Suppressor macrophage (primary cell): ENCODE measurements at places on chromosomes 16 and 17.

DNA sequence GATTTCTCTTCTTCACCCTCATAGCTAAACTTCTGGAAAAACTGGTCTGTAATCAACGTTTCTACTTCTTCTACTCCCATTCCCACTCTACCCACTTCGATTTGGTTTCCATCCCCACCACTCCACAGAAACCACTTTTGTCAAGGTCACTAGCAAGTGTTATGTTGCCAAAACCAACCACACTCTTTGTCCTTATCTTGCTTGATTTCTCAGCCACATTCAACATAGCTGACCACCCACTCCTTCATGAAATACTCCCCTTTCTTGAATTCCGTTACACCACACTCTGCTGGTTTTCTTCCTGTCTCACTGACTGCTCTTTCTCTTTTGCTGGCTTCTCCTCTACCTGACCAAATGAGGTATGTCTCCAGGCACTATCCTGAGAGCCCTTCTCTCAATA, 11.9 kb downstream of the IKZF3 start:
- DNase-seq: no peak

DNA sequence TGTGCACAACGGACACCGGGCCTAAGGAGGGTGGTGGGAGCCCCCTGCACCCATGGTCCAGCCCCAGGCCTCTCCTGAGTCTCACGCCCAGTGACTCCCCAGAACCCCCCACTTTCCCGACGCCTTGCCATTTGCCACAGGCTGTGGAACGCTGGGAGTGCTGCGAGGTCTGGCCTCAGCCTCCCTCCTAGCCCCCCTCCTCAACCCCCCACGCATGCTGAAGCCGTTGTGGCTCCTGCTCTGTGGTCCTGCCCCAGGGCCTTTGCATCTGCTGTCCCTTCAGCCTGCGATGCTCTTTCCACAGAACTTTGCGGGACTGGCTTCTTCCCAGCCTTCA, 226.0 kb upstream of the GSE1 start:
- no peak for DNase-seq

- no peak for DNase-seq
These were observed 52.9 kb upstream of the MAF start for GRCh38 chr16:79653373-79653891.

DNA sequence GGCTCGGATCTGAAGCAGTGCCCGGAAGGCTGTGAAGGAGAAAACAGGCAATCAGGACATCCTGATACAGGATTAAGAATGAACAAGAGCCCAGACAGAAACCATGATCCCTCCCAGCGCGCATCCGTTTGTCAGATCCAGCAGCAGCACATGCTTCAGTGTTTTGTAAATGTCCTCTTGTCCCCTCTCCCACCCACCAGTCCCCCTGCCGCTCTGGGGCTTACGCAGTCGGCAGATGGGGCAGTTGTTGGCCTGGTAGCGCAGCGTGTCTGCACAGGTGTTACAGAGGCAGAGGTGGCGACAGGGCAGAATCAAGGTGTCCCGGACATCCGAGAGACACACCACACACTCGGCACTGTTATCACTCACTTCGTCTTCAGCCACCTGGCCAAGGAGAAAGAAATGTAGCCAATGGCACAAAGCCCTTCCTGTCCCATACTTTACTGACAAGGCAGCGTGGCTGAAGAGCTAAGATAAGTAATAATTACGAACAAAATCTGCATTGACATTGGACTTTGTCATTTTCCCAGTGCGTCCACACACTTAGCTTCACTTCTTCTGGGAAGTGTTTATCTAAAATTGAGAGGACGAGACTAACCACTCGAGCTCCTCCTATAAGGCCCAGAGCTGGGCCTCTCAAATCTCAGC, 20.7 kb upstream of the FOXJ1 start:
- no peak for DNase-seq

DNA sequence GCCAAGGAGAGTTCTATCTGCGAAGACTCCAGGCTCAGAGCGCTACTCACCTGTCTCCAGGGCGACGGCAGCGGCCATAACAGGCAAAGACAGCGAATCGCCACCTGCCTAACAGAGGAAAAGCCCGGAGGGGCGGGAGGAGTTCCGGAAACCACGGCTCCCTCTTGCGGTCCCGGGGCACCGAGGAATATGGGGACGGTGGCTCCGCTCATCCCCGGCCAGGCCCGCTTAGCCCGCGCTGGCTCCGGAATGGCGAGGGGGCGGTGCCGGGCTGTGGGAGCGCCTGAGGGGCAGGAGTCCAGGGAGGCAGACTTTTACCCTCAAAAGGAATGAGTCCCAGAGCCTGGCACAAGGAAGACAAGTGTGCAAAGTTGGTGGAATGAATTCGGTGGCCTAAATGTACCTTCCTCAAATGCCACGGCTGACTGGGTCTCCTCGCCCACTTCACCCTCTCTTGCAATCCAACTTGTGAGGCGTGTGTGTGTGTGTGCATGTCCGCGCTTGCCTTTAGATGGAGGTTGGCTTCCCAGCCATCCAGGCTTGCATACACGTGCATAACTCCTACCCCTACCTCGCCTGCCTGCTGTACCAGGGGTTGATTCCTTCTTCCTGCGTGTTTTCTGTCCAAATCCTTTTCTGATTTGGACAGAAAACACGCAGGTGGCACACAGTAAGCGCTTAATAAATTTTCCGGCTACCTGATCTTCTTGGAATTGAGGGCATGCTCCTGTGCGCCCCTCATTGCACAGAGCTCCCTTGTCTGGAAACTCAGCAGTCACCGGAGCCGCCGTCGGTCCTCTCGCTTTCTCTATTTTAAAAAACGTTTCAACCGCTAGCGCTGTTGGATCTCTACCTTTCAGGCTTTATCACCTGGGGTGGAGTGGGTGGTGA, 3.5 kb downstream of the C17orf100 start:
- DNase-seq: no peak

DNA sequence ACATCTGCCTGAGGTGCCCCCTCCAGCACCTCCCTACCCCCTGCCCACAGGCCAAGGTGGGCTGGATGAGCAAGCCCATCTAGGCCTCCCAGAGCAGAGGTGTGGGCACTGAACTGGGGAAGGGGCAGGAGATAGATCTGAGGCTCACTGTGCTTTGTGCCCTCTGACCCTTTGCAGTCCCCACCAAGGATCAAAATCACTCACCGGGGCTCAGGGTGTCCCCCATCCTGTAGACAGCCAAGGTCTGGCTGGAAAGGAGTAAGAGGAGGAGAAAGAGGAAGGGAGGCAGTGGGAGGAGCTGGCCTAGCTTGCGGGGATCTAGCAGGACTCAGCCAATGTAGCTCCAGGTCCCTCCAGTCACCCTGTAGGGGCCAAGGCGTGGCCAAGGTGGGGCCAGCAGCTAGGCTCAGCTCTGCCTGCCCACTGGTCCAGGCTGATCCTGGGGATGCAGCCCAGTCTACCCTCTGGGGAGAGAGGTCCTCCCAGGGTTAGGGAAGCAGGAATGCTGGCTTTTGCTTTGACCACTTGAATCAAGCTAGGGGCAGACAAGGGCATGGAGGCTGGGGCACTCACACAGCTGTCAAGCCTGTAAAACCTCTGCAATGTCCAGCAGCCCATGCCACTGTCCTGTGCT, 1.8 kb downstream of the SLC12A4 start:
- no peak for DNase-seq

- no peak for DNase-seq
These were observed 106.6 kb downstream of the MRTFB start for GRCh38 chr16:14177704-14178103.

- peak; percentile 75 for DNase-seq
These were observed 2.5 kb upstream of the LASP1 start for GRCh38 chr17:38867179-38867967.

DNA sequence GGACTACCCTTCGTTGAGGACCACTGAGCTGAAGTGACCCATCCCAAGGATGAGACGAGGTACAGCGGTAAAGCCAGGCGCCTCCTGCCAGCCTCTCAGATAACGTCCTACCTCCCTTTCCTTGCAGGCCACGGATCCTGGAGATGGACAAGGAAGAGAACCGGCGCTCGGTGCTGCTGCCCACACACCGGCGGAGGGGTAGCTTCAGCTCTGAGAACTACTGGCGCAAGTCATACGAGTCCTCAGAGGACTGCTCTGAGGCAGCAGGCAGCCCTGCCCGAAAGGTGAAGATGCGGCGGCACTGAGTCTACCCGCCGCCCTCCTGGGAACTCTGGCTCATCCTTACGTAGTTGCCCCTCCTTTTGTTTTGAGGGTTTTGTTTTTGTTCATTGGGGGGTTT, 17.3 kb upstream of the LLGL1 start:
- DNase-seq: no peak

DNA sequence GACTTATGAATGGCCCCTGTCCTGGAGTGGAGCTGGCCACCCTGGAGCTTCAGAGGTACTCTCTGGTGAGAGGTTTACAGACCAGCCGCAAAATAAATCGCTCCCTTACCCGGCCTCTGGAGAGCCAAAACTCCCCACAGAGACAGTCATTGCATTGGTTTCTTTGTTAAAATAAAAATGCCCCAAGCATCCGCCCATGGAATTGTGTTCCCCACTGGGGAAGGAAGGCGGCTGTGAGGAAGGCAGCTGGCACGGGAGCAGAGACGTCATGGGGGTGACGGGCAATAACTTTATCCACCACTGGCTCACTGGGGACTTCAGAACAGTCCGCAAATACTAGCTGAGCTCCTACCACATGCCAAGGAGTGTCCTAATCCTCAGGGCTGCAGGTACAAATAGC, 266.2 kb upstream of the FOXF1 start:
- DNase-seq: no peak

DNA sequence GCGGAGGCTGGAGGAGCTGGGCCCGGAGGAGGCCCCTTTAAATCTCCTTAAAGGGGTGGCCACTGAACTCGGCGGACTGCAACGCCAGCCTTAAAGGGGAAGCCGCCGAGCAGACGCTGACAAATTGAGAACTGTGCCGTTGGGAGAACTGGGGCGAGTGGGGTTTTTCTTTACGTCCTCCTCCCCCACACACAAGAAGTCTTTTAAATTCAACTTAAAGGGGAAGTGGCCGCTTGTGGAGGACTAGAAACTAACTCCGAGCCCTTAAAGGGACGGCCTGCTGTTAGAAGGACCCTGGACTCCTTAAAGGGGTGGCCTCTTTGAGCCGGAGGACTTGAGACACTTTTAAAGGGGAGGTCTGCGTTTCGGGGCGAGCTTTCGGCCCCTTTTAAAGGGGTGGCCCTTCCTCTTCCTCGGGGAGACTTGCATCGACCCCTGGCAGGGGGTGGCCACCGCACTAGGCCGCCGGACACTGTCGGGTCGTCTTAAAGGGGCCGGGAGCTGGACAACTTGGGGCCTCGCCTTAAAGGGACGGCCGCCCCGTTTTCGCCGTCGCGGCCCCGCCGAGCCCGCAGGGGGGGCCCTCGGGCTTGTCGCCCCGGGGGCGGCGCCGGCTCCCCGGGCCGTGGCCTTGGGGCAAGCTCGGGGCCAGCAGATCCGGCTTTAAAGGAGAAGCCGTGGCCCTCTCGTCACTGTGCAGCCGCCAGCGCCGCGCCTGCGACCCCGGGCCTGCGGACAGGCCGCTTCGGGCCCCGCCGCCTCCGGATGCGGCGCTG, 688 bp downstream of the FBRS start:
- DNase-seq: peak; percentile 99

DNA sequence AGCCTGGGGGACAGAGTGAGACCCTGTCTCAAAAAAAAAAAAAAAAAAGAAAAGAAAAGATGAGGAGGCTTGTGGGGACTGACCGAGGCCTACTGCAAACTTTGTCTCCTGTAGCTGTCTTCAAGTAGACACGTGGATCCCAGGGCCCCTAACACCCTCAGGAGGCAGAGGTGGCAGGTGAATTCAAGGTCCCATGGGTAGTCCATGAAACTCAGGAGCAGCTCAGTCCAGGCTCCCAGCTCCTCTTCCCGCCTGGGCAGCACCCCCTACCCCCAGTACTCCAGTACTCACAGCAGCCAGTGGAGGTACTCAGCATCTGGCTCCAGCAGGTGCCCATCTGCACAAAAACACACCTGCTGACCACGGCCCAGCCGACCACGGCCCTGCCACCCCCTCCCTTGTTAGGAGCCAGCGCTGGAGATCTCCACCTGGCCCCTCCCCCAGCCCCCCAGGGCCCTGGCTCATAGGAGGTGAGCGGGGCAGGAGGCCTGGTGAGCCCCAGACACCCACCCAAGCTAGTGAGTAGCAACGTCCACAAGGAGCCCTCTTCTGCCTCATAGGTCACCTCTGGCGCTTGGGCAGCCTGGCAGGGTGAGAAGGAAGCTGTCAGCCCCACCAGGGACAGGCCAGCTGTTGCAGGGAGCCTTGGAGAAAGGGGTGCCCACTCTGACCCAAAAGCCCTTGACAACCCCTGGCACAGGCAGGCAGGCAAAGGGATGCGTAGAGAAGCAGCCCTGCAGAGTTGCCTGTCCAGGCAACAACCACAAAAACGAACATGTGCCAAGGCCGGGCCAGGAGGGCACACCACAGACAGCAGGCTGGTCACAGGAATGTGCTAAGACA, 3.8 kb downstream of the MRPL38 start:
- no peak for DNase-seq

DNA sequence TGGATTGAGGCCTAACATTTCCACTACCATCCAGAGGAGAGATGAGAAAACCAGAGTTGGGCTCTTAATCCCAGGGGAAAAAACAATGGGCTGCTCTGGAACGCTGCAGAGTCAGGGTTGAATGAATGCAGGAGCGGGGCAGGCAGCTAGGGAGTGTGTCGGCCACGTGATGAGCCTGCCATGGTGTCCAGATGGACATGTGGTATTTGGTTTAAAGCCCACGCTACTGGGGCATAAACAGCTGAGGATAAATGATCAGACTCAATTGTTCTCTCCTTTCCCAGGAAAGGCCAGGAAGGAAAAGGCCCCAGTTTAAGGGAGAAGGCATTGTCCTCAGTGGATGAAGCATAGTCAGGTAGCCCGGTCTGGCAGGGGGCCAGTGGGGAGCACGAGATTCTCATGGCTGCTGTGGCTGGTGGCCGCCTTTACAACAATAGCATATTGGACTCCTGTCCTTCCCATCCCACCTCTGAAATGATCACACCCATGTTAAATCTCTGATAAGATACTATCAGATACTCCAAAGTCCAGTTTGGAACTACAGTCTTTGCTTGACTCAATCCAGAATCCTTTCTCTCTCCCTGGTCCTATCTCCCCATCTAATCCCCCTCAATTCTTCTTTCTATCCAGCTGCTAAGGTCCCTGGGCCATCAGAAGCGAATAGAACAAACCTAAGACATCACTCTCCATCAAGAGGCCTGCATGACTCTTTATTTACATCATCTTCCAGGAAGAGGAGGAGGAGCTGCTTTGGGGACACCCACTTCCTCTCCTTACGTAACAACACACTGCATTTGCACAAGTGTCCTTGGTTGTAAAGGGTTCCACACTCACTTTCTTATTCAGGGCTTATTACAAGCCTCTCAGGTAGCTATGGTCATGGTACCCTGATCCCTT, 20.4 kb downstream of the CA4 start:
- peak; percentile 56 for DNase-seq
